Kasumi-1 (cell line): ENCODE measurements at places on chromosomes 11 and 22.

DNA sequence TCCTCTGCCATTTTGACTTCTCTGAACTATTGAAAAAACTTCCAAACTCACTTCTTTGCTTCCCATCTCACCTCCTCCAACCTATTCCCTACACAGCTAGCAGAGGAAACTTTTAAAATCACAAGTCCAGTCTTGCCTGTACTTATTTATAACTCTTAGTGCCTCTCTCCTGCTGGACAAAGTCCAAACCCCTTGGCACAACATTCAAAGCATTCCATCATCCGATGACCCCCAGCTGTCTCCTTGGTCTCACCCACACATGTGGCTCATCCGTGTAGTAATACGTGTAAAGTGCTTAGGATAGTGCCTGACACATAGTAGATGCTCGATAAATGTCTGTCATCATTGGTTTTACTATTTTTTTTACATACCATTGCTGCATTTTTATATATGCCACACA lies 101.4 kb downstream of the PARVA start:
- DNase-seq: no peak

- no peak for DNase-seq
Measured at GRCh38 chr11:111021131-111021530, 224.4 kb upstream of the POU2AF2 start.

- no peak for DNase-seq
Measured at GRCh38 chr22:45720839-45721378, 49.3 kb downstream of the ATXN10 start.

DNA sequence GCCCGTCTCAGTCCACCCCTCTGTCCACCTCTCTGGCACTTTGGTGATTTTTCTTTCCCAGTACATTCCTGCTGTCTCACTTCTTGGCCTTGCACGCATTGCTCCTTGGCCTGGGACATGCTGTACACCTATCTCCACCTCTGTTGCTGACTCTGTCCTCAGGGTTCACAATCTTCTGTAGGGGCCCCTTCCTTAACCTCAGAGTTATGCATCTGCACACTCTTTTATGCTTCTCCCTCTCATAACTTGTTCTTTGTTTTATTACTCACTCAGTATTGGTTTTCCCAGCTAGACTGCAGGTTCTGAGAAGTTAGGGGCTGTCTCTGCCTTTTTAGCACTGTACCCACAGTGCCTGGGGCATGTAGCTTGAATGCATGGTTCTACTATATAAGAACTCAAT lies 139.1 kb upstream of the MTMR2 start:
- DNase-seq: no peak

GRCh38 chr11:107301878-107302277 lies 155.7 kb downstream of the CWF19L2 start:
- no peak for DNase-seq
